ELR (cell line): ENCODE measurements at places on chromosomes 4 and X.

- no peak for DNase-seq
These were observed 852.7 kb upstream of the FRG1 start for GRCh38 chr4:189087971-189088370.

- DNase-seq, result no peak
These were observed 36.3 kb upstream of the PARM1 start for GRCh38 chr4:74896595-74896994.

DNA sequence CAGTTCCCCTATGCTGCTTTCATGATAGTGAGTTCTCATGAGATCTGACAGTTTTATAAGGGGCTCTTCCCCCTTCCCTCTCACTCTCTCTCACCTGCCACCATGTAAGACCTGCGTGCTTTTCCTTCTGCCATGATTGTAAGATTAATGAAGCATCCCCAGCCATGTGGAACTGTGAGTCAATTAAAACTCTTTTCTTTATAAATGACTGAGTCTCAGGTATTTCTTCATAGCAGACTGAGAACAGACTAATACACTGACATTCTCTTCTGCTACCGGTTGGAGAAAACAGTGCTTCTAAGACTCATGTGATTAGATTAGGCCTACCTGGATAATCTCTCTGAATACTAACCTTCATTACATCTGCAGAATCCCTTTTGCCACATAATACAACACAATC is 45.4 kb upstream of the TRPC5OS start:
- DNase-seq, result no peak

- no peak for DNase-seq
These were observed 16.5 kb upstream of the HPRT1 start for GRCh38 chrX:134443461-134443860.

DNA sequence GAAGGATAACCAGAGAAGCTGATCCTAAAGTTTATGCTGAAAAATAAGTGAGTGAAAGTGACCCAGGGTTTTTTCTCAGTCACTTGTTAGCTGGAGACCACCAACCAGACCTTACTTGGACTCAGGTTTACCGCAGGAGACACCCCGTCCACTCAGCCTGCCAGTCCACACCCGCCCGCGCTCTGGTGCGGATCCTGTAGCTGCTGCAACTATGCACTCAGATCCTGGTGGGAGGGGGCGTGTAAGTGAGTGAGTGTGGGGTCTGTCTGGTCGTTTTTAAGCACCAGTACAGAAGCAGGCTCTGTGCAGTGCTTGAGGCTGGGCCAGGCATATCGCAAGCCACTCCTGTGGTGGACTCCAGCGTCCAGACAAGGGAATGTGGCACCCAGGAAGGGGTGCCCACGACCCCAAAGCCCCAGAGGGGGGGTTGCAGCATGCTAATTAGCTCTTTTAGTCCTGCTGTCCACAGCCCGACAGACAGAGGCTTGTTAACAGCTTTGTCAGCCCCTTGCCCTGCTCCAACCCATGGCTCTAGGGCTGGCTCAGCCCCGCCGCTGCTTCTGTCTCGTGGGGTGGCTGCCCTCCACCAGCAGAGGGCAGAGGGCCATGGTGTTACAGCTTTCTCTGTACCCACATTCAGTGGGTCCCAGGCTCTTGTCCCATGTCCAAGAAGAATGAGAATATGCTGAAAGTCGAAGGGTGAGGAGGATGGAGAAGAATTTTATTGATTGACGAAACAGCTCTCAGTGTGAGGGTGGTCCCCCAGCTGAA is 40.4 kb upstream of the PPP1R2C start:
- no peak for DNase-seq

DNA sequence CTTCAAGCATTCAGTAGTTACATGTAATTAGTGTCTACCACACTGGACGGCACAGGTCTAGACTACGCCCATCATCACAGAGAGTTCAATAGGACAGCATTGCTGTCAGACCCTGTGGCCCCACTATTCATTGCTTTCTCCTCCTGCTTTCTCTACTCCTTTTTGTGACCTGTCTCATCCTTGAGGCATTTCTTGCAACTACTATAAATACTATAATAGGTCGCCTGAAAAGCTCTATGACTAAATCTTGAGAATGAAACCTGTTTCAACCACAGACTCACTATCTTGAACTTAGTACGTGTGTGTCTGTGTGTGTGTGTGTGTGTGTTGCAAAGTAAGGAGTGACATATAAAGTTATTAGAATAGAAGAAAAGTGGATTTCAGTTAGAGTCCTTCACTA is 252.9 kb upstream of the KLF3 start:
- no peak for DNase-seq

GRCh38 chrX:37840931-37841330 is 6.4 kb downstream of the DYNLT3 start:
- no peak for DNase-seq

GRCh38 chr4:15656038-15656470 is 897 bp upstream of the FBXL5 start:
- DNase-seq, result no peak
